Activated T-cell treated with anti-CD3 and anti-CD28 coated beads, Interleukin-2, amount 50 U/mL, for 24 hours (primary cell): ENCODE measurements at places on chromosomes 7 and 10.
A peak's percentile ranks its signal among the peaks of the same experiment; 100 is the strongest.

GRCh38 chr7:123600876-123601275 lies 745 bp upstream of the ASB15 start:
- DNase-seq: no peak

DNA sequence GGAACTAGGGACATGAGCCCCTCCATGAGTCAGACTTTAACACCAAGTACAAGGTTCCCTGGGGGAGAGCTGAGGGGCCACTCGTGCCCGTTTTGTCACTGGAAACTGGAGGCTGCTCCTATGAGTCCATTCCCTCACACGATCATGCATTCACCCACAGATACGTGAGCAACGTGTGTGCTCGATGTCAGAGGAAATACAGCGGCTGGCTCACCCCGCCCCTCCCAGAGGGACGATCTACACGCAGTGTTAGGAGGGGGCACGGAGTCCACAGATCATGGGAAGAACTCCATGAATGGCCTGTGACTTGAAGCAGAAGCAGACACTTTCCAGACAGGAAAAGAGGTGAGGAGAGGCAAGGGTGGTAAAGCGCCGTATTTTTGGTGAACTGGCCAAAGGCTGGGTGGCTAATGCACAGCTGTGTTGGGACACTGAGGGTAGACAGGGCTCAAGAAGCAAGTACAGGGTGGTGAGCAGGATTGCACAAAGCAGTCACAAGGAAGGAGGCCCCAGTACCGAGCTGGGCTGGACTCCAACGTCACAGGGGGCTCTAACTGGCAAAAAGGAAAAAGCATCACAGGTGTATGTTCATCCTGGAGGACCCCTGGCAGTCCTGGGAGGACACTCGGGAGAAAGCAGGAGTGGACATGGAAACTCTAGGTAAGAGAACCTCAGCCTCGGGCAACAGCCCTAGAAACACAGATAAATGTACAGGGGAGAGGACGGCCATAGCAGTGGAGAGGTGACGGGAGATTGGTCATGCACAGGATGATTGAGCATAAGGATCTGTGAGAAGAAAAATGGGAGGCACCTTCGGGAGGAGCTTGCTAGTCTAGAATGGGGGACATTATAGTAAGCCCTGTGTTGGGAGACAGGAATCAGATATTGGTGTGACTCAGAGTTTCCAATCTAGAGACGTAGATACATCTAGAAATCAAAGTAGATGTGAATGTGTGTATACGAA lies 41.2 kb downstream of the TNS3 start:
- DNase-seq: no peak

DNA sequence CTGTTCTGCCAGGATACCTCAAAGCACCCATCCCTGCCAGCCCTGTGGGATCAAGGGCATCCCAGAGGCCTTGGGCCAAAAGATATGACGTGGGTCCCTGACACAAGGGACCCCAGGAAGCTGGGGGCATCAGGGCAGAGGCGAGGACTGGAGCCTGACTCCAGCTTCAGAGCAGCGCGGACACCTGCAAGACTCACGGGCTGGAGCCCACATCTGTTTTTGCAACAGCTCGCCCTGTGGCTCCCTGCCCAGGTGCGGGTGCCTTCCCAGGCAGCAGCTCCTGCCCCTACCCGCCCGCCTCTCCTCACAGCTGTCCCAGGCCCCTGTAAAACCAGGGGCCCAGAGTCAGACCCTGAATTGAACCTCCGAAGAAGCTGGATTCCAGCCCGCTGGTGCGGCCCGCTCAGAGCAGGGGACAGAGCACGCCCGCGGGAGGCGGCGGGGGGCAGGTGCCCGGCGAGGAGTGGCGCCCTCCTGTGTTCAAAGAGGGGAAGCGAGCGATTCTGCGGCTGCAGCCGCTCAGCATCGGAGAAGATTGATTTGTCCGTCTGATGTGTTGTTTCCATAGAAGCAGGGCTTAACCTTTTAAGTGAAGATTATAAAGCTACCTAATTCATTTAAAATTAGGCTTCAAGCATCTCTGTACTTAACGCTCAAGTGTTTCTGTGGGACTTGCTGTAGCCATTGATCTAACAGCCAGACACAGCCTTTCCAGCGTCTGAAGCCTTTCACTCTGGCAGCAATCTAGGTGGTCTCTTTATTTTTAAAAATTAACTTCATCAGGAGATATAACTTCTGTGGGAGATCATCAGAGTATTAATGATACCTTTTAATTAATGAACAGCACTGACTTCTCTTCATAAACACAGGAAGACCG lies 88.4 kb downstream of the BEND7 start:
- peak; percentile 81 for DNase-seq

GRCh38 chr10:101565936-101566332 lies 22.1 kb downstream of the POLL start:
- no peak for DNase-seq

GRCh38 chr7:90347759-90348158 lies 1.2 kb downstream of the GTPBP10 start:
- no peak for DNase-seq

DNA sequence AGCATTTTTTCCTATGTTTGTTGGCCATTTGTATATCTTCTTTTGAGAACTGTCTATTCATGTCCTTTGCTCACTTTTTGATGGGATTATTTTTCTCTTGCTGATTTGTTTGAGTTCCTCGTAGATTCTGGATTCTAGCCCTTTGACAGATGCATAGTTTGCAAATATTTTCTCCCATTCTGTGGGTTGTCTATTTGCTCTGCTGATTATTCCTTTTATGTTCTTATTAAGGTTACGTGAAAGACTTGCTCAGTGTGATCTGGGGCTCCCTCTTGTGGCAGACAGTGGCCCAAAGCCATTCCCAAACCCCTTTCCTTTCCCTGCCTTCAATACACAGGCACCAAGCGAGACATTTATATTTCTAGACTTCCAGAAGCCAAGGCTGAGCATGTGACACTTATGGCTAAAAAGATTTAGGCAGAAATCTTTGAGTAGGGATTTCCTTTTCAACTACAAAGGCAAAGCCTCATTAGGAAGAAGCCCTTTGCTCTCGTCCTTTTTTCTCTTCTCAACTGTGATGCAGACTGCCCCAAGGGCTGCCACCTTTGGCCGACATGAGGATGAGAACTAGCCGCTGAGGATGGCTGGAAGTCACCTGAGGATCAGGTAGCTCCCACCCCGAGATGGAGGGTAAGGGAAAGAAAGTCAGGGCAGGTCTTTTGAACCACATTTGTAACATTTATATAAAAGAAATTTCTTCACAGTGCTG lies 23.6 kb downstream of the ST8SIA6 start:
- DNase-seq: peak; percentile 65

DNA sequence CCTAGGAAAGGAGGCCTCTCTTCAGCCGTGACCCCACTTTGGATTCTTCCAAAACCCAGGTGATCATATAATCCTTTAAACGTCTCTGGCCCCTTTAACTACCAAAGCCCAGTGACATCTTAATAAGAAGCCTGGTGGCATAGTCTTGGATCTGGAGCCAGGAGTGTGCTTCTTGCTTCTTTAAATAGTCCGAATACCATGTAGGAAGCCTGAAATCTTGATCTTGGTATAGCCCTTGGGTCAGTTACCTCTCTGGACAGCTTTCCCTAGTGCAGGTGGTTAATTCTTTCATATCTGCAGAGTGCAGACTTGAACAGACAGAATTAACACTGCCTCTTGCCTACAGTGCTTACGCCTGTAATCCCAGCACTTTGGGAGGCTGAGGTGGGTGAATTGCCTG lies 138.6 kb upstream of the EFCAB10 start:
- DNase-seq: no peak

- DNase-seq: no peak
Observed at GRCh38 chr7:143384661-143385631, 3.8 kb downstream of the ZYX start.

DNA sequence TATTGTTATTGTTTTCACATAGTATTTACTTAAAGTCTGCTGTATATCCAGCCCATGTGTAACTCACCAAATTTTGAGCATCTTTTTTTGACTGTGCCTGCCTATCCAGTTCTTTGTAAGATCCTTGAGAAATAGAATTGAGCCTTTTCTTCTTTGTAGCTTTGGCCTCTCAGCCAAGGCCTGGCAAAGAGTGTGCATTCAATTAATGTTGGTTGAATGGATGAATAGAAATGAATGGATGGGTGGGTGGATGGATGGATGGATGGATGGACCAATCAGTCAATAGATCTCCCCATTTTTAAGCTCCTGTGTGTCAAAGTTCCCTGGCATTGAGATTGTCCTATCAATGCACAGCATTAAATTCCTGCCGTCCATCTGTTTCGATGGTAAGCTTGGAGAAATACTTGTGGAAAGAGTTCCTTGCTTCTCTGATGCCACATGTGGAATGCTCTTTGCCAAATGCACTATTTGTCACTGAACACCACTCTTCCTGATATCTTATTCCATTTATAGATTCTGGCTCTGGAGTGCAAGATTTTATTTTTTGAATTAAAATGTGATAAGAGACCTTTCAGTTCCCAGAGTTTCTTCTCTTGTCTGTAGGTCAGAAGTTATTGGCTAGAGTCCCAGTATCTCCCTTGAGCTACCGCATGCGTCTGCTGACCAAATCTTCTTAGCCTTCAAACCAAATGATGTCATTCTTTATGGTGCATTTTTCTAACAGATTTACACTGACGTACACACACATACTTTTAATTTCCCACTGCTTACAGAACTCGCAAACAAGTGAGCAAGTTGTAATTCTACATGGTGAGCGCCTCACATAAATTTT lies 20.7 kb upstream of the ADRB1 start:
- no peak for DNase-seq

DNA sequence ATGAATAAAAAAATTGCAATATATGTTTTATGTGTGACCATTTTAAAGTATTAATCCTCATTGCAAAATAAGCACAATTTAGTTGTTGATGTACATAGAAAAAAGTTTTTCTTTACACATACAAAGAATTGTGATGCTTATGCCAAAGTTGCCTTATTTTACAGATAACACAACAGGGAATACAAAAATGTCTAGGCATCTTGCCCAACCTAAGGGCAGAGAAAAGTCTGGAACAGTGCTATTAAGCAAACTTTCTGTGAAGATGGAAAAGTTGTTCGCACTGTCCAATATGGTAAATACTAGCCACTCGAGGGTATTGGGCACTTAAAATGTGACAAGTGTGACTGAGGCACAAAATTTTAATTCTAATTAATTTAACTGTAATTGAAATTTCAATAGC lies 190.2 kb upstream of the HGF start:
- no peak for DNase-seq

GRCh38 chr10:28367413-28367812 lies 64.5 kb upstream of the MPP7 start:
- no peak for DNase-seq

GRCh38 chr10:77405771-77406241 lies 231.8 kb downstream of the KCNMA1 start:
- no peak for DNase-seq

- DNase-seq: no peak
Observed at GRCh38 chr10:5595994-5596471, 70.4 kb downstream of the ASB13 start.

DNA sequence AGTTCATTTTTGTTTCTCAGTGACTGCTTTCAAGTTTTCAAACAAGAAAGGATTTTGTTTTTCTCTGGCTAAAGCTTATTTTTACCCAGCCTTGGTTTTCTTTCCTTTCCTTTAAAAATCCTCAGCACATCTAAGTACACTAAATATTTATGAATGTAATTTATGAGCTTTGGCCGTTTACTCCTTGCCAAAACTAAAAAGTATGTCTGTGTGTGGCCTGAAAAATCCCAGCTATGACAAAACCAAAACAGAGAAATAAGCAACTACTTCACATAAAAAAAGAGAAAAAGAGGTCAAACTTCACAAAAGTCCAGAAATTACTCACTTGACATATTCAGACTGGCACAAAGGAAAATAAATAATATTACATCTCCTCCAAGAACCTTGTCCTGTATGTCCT lies 365.1 kb upstream of the NFE2L3 start:
- no peak for DNase-seq

DNA sequence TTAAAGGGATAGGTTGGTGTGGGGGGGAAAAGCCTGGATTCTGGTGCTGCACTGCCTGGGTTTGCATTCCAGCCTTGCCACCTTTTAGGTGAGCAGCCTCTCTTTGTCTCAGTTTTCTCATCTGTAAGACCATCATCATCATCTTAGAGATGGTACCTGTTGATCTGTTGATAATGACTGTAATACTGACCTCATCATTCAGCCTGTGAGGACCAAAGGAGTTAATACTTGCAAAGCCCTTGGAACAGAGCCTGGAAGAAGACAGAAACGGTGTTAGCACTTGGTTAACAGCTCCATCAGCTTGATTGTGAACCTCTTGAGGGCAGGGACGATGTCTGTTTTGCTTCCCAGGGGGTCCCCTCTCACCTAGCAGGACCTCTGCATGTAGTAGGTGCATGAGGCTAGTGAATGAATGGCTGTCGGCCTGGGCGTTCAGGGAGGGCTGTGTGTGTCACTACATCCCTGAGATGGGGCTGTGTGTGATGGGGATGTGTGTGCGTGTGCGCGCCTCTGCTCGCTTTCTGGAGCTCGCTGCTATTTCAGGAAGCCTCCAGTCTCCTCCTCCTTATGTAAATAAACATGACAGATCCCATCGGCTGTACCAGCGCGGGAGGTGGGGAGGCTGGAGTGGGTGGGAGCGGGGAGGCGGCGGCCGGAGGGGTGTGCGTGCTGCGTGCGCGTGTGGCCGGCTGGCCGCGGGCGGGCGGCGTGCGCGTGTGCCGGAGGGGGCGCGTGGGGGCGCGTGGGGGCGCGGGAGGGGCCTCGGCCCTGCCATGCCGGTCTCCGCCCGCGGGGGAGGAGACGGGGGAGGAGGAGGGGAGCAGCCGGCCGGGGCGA lies 61.2 kb downstream of the NEURL1 start:
- DNase-seq: peak; percentile 38

GRCh38 chr7:50660830-50661175 lies 95.6 kb upstream of the DDC start:
- no peak for DNase-seq

- no peak for DNase-seq
Observed at GRCh38 chr7:107989618-107990373, 13.2 kb downstream of the LAMB1 start.

DNA sequence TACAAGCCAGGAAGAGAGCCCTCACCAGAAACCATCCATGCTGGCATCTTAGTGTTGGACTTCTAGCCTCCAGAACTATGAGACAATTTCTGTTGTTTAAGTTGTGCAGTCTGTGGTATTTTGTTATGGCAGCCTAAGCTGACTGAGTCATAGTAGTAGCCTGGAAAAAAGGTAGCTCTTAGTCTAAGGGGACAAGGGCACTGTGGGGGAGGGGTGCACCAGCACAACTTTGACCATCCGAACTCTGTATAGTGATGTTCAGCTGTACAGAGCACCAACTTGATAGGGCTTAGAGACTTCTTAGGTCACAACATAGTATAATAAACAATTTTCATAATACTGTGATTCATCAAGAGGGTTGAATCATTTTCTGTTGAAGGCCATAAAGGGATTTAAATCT lies 14.3 kb downstream of the EIF4EBP2 start:
- no peak for DNase-seq

GRCh38 chr10:133442191-133442966 lies 11.4 kb upstream of the SCART1 start:
- DNase-seq: no peak
